ENCODE measurements at places on chromosomes 6 and 20.

DNA sequence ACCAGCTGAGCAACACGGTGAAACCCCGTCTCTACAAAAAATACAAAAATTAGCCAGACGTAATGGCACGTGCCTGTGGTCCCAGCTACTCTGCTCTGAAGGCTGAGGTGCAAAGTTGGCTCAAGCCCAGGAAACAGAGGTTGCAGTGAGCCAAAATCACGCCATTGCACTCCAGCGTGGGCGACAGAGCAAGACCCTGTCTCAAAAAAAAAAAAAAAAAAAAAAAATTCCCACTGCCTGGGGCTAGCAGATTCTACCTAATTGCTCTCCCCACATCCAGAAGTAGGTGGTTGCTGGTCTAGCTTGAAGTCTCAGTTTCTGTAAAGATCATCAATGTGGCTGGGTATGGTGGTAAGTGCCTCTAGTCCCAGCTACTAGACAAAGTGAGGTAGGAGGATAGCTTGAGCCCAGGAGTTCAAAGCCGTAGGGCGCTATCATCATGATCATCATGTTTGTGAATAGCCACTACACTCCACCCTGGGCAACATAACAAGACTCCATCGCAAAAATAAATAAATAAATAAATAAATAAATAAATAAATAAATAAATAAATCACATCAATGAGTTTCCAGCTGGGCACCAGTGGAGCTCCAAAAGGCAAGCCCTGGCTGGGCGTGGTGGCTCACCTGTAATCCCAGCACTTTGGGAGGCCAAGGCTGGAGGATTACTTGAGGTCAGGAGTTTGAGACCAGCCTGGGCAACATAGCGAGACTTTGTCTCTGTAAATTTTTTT lies 6.3 kb upstream of the AP5S1 start:
- no peak for DNase-seq

DNA sequence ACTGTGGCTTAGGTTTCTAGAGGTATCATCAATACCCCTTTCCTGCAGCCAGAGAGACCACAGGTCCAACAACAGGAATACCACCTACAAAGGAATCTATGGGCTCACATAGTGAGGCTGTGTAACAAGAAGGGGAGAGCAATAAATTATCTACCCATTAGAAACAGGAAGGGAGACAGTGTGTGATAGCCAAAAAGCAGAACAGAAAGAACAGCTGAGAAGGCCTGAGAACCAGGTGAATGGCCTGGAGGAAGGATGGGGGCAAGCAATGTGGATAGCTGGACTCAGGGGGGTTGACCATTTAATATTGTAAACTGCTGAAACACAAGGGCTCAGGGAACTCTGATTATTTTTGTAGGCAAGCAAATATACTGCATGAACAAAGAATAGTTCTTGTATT lies 628.2 kb downstream of the COL12A1 start:
- DNase-seq, result no peak

GRCh38 chr6:157768304-157768703 lies 54.7 kb upstream of the SNX9 start:
- no peak for DNase-seq

DNA sequence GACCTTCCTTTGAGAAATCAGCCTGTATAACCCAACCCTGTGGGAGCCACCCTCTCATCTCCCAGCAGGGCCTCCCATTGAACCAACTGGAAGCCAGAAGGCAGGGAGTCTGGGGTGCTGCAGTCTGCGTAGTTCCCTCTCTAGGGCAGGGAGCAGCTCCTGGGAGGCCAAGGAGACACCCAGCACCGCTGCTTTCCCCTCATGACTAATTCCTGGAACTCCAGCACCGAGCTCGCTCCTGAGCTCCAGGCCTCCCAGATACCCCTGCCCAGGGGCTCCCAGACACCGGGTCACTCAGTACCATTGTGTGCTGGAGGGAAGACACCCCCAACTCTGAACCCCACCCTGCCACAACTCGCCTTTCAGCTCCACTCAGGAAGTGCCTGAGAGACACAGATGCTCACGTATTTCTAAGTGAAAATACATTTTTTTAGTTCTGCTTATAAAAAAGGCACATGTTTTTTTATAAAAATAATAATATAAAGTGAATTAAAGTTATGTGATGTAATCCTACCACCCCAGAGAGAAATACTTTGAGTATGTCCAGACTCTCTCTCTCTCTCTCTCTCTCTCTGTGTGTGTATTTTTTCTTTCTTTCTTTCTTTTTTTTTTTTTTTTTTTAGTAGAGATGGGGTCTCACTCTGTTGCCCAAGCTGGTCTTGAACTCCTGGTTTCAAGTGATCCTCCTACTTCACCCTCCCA lies 17.5 kb downstream of the PIM1 start:
- no peak for DNase-seq

GRCh38 chr6:13431059-13431656 lies 56.2 kb downstream of the GFOD1 start:
- DNase-seq, result no peak

- DNase-seq, result no peak
These were observed 949 bp downstream of the KIFC1 start for GRCh38 chr6:33392595-33392948.

DNA sequence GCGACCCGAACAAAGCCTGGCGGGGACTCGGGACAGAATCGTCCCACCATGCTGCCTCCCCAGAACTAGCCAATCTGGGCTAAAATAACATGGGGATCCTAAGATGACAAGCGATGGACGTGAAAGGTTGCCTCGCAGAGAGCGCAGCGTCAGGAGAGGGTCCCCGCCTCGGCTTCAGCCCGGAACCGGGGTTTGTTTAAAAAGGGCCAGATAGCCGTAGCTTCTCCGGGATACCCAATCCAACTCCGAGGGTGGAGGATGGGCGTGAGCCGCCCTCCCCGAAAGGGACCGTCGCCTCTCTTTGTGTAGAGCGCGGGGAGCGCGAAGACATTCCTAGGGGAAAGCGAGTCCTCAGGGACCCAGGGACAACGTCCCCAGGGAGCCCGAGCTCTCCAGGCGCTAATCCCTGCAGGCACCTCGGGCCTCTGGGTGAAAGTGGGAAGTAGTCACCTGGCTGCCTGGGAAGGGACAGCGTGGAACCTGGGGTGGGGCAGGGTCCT lies 643 bp downstream of the CD24 start:
- DNase-seq, result no peak

- DNase-seq, result no peak
These were observed 206.1 kb downstream of the TTLL2 start for GRCh38 chr6:167530951-167531350.

DNA sequence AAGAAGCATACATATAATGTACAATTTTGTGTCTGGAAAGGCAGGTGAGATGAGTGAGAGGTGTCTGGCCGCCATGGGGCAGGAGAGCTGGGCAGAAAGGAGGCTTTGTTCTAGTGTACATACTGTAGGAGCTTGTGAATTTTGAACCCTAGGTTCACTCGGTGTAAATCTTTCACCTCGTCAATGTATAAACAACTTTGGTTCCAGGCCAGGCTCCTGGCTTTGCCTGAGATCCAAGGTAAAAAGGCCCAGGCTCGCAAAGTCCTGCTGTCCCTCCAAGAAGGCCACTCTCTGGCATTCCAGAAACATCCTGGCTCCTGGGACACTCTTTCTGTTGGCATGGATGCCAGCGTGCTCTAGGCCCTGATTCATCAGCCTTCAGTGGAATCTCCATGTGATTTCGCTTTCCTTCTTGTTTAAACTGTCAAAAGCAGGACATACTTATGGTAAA lies 7.1 kb upstream of the SLC22A7 start:
- DNase-seq, result no peak

DNA sequence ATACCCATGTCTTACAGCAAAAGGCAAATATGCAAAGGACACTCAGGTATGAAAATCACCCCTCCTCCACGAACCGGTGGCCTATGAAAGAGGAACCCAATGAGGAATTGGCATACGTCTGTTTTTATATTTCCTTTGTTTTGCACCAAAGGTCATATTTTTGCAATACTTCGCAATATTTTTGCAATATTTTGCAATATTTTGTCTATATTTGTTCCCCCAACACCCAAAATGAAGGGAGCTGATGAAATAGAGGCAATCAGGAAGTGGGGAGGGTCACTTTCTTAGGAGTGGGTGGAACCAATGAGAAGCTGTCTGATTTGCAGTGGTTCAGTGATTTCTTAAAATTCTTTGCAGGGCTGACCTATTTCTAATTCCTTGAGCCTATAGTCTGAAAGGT lies 296.8 kb upstream of the TSHZ2 start:
- DNase-seq, result no peak

- DNase-seq, result no peak
These were observed 22.2 kb downstream of the PDE10A start for GRCh38 chr6:165640806-165641205.

DNA sequence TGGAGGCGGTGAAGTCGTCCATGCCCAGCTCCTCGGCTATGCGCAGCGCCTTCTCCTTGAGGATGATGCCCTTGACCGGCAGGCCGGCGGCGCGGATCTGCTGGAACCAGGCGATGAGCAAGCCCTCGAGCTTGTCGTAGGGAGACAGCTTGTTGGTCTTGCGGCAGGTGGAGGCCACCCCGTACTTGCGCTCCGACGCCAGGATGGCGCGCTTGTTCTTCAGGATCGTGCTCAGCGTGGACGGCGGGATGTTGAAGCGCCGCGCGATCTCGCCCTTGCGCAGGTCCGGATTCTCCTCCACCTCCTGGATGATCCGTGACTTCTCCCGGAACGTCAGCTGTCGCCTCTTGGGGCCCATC lies 435 bp downstream of the CENPB start:
- DNase-seq, result peak; percentile 58

DNA sequence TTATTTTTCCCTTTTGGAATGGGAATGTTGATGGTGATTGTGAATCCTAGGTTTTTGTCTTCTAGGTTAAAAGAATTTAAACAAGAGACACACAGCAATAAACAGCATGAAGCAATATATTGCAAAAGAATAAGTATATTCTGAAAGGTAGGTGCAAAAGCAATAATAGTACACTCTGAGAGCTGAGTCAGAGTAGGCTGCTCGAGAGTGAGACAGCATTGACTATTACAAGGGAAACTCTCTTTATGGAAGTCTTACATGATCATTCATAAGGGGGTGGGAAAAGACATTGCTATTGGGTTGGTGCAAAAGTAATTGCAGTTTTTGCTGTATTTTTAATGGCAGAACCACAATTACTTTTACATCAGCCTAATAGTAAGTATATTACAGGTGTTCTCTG lies 25.0 kb downstream of the FBXO5 start:
- DNase-seq, result no peak

GRCh38 chr6:18269253-18269652 lies 4.9 kb upstream of the DEK start:
- DNase-seq, result no peak

- DNase-seq, result no peak
These were observed 494.7 kb upstream of the SLC35B3 start for GRCh38 chr6:8930009-8930408.

DNA sequence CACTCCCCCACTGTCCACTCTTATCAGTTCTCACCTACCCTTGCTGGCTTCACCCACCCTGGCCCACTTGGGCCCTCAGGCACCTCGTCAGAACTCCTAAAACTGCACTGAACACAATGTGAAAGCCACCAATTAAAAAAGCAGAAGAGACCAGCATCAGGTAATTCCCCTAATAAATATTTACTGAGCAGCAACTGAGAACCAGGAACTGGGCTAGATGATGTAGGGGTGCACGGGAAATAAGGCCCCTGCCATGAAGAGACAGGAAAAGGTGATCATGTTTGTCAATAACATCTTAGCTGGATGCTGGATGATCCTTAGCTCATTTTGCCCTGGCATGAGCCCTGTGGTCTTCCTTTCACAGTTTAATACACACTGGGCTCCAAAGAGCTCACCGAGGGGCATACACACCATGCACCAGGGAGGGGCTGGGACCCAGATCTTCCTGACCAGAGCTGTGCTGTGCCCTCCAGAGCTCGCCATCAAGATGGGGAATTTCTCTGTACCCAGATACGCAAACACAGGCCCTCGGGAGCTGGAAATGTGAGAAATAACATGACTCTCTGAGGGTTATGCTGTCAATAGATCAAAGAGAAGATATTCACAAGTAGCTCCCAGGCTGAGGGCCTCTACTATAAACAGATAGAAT lies 113.6 kb upstream of the SLC22A16 start:
- no peak for DNase-seq

DNA sequence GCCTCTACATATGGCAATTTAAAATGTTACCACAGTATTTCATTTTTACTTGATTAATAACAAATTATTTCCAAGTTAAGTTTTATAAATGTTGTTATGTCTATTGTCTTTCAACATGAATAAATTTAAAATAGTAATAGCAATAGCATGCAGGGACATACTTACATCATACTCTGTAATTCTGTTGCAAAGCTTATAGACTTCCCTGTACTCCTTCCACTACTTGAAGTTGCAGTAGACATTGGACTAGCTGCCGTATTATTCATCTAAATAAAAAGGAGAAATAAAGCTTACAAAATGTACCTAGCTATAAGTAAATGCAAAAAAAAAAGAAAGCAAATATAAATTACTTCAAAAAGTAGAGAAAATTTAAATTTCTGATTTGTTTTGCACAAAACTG lies 12.7 kb downstream of the SUPT3H start:
- DNase-seq, result no peak

GRCh38 chr6:37552267-37552666 lies 52.6 kb upstream of the CCDC167 start:
- no peak for DNase-seq

DNA sequence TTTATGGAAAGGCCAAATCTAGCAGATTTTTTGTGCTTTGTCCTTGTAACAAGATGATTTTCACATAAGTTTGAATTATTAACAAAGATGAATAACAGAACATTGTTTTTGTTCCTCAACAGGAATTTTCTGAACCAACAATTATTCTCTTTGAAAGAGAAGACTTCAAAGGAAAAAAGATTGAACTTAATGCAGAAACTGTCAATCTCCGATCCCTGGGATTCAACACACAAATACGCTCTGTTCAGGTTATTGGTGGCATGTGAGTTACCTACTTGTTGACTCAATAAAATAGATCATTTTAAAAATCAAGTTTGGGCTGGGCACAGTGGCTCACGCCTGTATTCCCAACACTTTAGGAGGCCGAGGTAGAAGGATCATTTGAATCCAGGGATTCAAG lies 70.9 kb downstream of the RTN4IP1 start:
- DNase-seq, result no peak

DNA sequence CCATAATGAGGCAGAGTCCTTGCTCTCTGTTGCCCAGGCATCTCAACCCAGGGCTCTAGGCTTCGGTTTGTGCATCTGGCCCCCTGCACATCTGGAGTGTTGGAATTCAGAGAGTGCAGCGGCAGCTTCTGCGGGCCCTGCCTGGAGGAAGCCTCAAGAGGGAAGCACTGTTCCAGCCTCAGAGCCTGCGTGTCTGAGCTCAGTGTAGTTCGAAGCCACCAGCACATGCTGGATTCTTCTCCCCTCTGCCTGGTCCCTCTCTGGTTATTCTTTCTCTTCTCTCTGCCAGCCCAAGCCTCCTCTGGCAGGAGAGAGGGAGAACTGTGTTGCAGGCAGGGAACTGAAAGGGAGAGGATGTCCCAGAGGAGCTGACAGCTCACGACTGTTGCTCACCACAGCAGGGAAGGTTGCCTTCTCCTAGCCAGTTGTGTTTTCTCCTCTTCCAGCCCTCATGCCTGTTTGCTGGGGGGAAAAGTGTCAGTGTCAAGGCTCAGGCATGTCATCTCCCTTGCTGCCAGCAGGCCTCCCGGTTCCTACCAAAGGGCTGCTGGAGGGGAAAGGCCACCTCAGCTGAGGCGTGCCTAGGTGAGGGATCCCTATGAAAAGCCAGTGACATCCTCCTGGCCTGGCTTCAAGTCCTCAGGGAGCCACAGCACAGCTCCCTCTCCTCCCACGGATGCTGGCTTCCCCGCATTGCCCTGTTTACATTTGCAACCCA lies 126.0 kb upstream of the LRFN2 start:
- no peak for DNase-seq

- peak; percentile 27 for DNase-seq
These were observed 50.2 kb upstream of the HINT3 start for GRCh38 chr6:125906158-125906998.

GRCh38 chr20:36390719-36391415 lies 84.7 kb downstream of the DLGAP4 start:
- no peak for DNase-seq
